NCI-H226 (cell line): ENCODE measurements at places on chromosomes 1 and 21.

DNA sequence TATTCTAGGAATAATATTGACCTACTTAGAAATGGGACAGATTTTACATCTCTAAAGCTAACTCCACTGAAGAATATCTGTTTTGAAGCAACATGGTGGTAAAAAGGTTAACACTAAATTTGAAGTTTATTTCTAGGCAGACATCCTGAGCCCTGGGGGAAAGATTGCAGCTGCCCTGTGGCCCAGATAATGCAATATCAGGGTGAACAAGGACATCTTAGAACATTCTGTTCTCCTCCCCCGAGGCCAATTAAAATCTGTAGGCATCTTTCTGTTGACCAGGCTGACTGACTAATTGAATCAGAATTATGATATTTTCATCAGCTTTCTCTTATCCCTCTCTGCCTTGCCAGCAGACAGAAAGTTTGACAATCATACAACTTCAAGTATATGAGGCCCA lies 149.8 kb upstream of the DUSP10 start:
- DNase-seq, result no peak

DNA sequence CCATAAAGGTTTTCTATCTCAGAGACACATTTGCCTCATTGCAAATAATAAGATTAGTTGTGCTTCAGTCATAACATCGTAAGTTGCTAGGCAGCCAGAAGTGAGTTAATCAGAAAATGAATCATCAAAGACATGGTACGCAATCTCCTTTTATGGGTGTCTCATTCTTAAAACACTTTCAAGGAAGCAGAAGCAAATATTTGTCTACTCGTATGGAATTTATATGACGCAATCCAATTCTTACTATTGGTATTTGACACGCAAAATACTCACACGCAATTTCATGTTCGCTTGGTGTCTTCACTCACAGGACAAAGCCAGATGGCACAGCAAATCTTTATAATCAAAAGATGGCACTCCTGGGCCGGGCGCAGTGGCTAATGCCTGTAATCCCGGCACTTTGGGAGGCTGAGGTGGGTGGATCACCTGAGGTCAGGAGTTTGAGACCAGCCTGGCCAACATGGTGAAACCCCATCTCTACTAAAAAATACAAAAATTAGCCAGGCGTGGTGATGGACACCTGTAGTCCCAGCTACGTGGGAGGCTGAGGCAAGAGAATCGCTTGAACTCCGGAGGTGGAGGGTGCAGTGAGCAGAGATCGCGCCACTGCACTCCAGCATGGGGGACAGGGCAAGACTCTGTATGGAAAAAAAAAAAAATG lies 56.4 kb downstream of the HLCS start:
- DNase-seq, result peak; percentile 95

DNA sequence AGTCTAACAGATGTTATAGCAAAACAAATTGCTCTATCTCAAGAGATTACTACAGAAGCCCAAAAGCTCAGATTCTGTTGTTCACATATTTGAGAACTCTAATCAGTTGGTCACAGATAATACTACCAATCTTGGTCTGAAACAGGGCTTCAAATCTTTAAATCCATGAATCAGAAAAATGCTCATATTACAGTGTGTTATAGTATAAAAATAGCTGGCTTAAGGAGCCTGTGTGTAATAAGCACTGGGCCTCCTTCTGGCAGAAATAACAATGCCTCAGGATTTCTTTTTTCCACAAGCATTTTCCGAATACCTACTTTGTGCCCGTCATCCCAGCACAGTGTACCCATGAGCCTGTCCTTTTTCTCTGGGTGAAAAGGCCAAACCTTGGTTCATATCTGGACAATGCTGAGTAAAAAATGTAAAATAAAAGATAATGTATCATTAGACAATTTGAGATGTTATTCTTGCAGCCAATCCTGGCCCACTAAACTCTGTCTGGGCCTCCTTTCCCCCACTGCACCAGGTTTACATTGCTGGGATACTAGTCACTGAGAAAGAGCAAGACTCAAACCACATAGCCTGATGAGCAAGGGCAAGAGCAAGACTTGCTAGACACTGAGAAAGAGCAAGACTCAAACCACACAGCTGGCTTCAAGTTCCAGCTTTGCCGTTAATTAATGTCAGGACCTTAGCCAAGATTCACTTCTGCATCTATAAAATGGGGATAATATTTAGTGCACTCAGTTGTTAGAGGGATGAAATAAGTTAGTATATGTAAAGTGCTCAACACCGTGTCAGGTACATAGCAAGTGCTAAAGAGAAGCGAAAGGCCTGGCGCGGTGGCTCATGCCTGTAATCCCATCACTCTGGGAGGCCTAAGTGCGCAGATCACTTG lies 17.0 kb upstream of the ADAR start:
- DNase-seq, result peak; percentile 15

DNA sequence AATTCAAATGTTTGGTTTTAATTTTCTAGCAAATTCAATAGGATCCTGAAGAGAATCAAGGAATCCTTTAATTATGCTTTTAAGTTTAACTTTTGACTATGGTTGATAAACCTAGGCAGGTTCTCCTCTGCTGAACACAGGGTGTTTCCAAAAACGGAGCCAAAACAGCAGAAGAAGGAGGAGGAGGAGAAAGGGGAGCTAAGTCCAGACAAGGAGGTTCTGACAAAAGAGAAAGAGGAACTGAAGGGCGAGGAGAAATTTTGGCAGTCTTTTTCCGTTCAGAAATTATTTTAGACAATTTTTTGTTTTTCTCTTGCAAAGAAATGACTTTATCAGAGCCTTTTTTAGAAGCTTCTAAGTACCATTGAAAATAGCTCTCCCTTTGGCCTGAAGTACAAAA lies 33.2 kb upstream of the FNBP1L start:
- DNase-seq, result no peak

GRCh38 chr21:41961282-41961701 lies 7.5 kb upstream of the C2CD2 start:
- DNase-seq, result no peak

- DNase-seq, result no peak
These were observed 13.8 kb upstream of the AVPR1B start for GRCh38 chr1:206131037-206131436.

- DNase-seq, result peak; percentile 47
These were observed 8.7 kb downstream of the PLA2G2D start for GRCh38 chr1:20110679-20111078.

DNA sequence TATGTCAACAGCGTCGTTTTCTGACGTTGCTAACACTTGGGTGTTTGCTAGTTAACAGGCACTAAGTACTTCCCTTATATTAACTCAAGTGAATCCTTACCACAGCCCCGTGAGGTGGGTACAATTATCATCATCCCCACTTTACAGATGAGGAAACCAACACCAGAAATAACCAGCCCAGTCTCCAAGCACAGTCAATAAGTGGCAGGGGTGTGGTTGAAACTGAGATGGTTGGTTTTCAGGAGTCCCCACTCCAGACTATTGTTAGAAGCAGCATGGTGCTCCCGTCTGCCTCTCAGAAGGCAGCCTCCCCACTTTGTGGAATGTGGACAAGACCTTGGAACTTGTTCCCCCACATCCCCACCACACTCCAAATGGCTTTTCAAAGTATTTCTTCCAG lies 45.7 kb upstream of the ACOT11 start:
- no peak for DNase-seq
